ENCODE measurements at places on chromosomes 1 and 21.

- no peak for DNase-seq
These were observed 113.0 kb upstream of the VAV3 start for GRCh38 chr1:108077991-108078390.

GRCh38 chr1:216518844-216519627 lies 95.8 kb upstream of the USH2A start:
- DNase-seq, result no peak

DNA sequence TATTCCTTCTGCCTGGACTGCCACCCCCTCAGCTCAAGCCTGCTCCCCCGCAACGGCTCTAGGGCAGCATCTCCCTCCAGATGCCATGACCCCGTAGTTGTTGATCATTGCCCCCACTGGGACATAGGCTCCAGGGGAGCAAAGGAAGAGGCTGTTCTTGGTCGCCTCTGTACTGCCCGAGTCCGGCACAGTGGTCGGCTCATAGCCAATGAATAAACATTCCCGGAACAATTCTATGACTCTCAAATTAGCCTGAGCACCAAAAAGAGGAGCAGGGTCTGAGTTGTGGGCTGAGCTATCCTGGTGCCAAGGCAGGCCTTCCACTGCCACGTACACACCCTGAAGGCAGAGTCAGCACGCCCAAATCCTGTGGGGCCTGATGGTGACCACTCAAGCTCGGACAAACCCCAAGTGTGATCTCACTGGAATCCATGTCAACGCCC lies 33.1 kb downstream of the CAPZB start:
- DNase-seq, result no peak

GRCh38 chr1:156912861-156913808 lies 7.3 kb upstream of the LRRC71 start:
- no peak for DNase-seq

DNA sequence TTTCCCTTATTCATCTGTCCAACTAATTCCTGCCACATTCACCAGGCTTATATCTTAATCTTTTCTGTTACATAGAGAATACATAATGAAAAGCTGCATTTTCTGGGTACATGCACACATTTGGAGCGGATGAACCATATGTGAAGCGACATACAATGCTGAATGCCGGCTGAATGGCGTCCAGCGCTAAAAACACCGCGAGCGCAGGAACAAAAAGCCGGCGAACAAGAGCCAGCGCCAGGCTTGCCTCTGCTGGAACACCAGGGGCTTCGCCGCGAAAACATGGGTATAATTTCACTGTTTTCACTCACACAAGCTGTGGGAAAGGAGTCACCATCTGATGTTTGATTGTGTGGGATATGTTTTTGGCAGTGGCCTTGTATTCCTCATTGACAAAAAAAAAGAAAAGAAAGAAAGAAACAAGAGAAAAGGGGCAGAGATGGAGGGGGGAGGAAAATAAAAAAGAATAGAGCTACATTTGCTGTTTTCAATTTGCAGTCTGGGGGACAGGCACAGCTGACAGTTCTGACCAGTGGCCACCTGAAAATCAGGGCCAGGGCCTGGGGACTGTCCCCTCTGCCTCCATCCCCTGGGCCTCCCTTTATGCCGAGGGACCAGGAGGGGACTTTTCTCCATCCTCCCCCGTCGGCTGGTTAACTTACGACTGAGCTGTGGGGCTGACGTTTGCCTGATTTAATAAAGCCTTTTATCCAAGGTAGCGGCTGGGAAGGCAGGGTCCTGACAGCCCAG lies 70.2 kb upstream of the OLIG2 start:
- DNase-seq, result peak; percentile 19

DNA sequence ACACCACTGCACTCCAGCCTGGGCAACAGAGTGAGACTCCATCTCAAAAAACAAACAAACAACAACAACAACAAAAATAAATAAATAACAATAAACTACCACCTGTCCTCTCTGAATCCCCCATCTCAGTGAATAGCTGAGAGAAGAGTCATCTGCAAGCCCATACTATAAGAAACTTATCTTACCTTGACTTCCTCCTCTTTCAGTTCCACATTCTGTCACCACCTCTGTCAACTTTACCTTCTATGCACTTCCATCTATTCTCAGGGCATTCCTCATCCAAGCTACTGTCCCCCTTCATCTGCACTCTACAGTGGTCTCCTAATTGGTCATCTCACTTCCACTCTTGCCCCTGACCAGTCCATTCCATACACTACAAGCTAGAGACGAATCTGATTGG lies 58.1 kb downstream of the KIAA0040 start:
- no peak for DNase-seq

- DNase-seq, result peak; percentile 59
These were observed 700 bp upstream of the KMO start for GRCh38 chr1:241531195-241532161.

GRCh38 chr1:8419172-8419571 lies 101.3 kb downstream of the SLC45A1 start:
- DNase-seq, result no peak

DNA sequence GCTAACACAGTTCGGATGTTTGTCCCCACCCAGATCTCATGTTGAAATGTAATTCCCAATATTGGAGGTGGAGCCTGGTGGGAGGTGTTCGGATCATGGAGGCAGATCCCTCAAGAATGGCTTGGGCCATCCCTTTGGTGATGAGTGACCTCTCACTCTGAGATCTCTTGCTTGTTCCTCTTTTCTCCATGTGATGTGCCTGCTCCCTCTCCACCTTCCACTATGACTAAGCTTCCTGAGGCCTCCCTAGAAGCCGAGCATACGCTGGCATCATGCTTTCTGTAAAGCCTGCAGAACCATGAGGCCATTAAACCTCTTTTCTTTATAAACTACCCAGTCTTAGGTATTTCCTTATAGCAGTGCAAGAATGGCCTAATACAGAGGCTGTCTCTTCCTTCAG lies 8.1 kb upstream of the PLA2G5 start:
- no peak for DNase-seq

DNA sequence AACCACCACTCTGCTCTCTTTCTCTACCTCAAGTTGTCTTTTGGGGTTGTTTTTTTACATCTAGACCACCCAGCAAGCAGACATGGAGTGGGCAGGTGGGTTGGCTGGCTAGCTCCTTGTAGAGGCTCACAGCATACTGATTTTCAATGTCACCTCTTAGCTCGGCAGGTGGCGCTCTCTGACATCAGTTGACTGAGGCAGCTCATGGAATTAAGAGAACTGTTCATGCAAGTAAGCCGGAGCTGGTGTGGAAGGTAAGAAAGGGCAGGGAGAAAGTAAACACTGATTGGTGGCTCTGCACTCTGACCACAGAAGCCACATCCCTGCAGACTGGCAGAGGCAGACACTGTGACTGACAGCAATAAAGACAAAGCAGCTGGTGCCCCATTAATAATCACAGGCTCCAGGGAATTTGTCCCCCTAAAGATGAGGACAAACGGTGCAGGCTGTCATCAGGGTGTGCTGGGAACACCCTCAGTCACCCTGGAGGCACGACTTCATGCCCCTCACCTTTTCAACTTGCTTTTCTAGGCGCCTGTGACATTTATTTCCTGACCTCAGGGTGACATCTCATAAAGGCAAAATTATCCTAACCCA lies 226.8 kb downstream of the LMX1A start:
- DNase-seq, result peak; percentile 68

DNA sequence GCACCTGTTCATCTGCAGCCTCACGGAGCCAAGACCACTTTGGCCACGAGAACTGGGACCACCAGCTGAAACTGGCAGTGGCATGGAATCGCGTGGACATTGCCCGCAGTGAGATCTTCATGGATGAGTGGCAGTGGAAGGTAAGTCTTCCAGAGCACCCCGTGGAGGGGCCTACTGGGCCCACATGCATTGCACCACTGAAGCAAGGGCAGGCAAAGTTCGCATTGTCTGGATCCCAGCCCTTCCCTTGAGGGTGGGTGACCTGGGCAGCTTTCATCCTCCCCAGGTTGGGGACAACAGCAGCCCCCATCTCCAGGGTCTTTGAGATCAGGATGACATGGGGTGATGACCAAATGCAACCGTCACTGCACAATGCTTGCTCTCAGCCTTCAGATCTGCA lies 37.5 kb downstream of the TRPM2 start:
- DNase-seq, result no peak

DNA sequence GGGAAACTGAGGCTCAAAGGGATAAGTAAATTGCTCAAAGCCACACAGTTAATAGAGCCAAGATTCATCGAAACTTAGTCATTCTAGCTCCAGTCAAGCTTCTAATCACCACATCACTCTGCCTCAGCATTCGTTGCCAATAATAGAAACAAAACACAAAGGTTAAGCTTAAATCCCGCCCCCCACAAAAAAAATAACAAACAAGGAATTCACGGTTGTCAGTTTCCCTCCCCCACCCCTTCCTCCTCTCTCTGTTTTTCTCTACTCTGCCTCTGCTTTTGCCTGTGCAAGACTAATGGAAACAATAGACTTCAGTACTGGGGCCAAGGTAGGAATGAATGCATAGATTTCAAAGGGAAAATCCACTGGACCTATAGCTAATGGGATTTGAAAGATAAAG lies 70.7 kb upstream of the ZNF644 start:
- DNase-seq, result no peak

GRCh38 chr1:244841273-244841927 lies 5.9 kb downstream of the COX20 start:
- DNase-seq, result no peak

DNA sequence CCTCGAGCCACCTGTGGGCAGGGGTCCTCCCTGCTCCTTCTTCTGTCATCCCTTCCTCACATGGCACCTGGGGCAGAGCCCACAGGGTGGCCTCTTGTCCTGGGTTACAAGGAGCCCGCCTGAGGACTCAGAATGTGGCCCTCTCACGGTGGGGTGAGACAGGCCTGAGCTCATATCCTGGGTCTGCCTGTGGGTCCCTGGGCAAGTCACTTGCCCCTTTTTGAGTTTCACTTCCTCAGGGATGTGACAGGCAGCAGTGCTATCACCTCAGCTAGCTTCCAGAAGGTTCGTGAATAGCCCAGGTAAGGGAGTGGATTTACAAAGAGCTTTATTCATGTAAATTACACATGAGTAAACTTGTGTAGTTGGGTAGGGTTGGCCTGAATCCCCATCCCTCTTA lies 33.5 kb downstream of the HTR6 start:
- no peak for DNase-seq

GRCh38 chr1:3423896-3424611 lies 30.4 kb upstream of the ARHGEF16 start:
- DNase-seq, result no peak

GRCh38 chr1:225931270-225932136 lies 7.5 kb upstream of the PYCR2 start:
- no peak for DNase-seq

- no peak for DNase-seq
These were observed 76.3 kb downstream of the MORN1 start for GRCh38 chr1:2314803-2315673.

- DNase-seq, result no peak
These were observed 113.4 kb upstream of the RAVER2 start for GRCh38 chr1:64631346-64632034.

DNA sequence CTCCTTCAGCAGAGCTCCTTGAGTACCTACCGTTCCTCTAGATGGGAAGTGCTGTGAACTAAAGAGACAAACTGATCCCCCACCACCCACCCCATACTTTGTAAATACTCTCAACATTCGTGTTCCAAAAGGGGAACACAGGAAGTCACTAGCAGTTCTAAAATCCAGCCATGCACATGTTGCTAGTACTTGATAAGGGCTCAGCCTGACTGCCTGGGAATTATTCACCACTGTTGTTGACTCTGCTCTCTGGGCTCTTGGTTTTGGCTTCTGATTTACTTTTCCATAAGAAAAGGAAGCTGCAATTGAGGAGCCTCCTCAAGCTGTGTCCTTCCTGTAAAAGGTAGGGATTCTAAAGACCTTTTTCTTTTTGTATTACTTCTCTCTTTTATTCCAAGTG lies 67.5 kb downstream of the IVNS1ABP start:
- no peak for DNase-seq

- DNase-seq, result no peak
These were observed 4.1 kb downstream of the GPSM2 start for GRCh38 chr1:108880850-108881249.

- no peak for DNase-seq
These were observed 1.4 kb downstream of the WDR26 start for GRCh38 chr1:224433041-224433691.

DNA sequence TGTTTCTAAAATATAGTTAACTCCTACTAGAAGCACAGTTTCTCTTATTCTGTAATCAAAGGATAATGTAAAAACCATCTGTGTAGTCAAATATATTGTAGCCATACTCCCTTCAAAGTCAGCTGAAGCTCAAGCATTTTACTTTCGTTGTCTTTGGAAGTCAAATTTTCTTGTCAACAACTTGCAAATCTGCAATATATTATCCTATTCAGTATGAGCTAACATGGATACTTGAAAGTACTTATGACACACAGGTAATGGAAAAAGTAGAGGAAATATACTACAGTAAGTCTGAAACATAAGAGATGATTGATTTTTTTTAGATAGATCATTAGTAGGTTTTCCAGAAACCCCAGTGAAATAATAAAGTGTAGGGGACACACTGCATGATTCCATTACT lies 121.5 kb downstream of the COL24A1 start:
- DNase-seq, result no peak

- peak; percentile 59 for DNase-seq
These were observed 43.9 kb downstream of the DUSP10 start for GRCh38 chr1:221697923-221698425.

GRCh38 chr21:34360488-34361241 lies 3.1 kb upstream of the KCNE2 start:
- DNase-seq, result no peak

DNA sequence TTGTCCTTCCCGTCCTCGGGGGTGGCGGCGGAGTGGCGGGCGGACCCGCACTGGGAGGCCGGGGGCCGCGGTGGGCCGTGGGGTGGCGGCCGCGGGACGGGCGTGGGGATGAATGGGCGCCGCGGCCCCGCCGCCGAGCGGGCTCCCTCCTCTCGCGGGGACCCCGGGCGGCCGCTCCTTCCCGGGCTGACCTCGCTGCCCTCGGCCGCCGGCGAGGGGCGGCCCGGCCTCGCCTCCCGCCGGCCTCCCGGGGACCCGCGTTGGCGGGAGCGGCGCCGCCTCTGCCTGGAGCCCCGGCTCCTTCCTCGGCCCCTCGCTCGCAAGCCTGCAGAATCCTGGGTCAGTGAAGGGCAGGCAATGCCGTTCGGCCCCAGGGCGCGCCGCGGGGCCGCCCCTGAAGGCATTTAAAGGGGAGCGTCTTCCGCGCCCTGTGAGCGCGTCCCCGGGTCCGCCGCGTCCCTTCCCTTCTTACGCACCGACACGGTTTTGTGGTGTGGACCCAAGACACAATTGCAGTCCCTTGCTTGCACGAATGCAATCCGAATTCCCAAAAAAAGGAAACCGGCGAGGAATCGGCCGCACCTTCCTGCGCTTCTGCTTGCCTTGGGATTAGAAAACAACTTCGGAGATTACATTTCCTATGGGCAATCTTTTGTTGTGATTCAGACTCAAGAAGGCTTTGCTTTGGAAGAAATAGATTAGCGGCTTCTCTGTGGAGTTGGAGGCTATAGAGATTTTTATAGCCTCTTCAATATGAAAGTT lies 776 bp downstream of the ITSN1 start:
- peak; percentile 58 for DNase-seq

GRCh38 chr1:64866689-64867088 lies 99.7 kb downstream of the JAK1 start:
- no peak for DNase-seq
